ENCODE measurements at places on chromosomes 6 and 20. TPM values are rescaled to one million over a fixed set of nuclear protein-coding genes. Genes with fewer than 3 reads are reported as not detected.

- no peak for DNase-seq
These were observed 59.4 kb downstream of the TMEM242 start for GRCh38 chr6:157263881-157264397.

TRIM10 gene
- polyA plus RNA-seq: not detected

DNA sequence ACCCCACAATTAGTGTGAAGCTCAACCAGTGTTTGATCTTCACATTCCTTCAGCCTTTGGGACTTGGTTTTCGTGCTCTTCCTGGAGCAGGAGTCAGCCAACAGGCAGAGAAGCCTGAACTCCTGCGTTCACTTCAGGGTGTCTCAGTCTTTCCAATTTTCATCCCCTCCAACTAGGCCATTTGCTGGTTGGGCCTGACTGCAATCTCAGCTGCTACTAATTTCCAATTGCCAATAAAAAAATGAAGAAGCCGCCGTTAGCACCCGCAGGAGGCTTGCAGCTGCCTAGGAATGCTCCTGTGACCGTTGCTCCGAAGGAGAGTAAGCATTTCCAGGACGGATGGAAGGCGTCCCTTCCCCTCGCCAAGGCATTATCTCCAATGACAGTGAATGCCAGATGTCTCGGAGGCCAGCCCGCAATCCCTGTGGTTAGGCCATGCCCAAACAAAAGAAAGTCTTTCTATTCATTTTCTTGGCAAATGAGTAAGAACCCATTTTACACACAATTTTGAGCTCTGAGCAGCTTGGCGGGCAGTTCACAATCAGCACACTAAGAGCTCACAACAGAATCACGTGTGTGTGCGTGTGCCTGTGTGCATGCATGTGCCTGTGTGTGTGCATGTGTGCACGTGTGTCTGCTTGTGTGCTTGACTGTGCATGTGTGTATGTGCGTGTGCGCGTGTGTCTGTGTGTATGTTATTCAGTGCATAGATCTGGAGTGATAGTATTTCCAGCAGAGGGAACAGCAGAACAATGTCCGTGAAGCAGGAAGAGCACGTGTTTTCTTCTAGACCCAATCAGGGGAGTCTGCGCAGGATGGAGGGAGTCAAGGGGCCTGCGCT is 301.2 kb downstream of the SMOC2 start:
- DNase-seq: no peak

DNA sequence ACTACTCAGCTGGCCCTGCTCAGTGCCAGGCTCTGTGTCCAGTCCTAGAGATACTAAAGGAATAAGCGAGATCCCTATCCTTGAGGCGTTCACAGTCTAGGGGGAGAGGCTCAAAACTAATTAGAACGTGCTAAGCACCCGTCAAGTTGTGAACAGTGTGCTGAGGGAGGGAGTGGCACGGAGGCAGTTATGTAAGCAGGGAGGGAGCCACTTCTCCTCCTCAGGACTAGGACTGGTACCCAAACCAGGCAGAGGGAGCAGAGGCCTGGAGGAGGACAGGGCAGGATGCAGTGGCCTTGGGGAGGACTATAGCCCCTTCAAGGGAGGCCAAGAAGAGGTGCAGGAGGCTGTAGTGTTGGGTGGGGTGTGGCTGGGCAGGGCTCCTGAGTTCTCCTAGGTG is 39.6 kb upstream of the VSTM2L start:
- DNase-seq: no peak

GRCh38 chr6:56188429-56188828 is 59.0 kb downstream of the COL21A1 start:
- DNase-seq: no peak

HS3ST5 gene
- not detected for polyA plus RNA-seq

DNA sequence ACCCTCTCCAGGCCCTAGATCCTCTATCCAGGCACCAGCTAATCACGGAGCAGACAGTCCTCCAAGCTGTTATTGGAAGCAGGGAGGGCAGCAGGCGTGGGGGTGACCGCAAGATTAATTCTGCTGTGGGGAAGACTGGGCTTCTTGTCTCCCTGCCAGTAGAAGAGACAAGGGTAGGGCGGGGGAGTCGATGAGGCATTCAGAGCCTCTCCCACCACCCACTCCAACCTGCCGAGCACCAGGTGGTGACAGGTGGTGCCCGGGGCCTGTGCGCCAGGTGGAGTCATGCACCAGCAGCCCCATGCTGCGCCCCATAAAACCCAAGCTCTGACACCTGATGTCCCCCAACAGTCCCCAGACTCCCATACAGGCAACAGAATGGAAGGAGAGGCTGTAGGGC is 89.6 kb downstream of the CDH22 start:
- DNase-seq: no peak

- no peak for DNase-seq
These were observed 133.7 kb downstream of the PXDC1 start for GRCh38 chr6:3617681-3618311.

MLIP gene
- polyA plus RNA-seq: not detected

- peak; percentile 90 for DNase-seq
These were observed 38.5 kb upstream of the TFB1M start for GRCh38 chr6:155352811-155353210.

All from IMR-90 (cell line).